Fibroblast of pulmonary artery (primary cell): ENCODE measurements at places on chromosomes 4 and X.

DNA sequence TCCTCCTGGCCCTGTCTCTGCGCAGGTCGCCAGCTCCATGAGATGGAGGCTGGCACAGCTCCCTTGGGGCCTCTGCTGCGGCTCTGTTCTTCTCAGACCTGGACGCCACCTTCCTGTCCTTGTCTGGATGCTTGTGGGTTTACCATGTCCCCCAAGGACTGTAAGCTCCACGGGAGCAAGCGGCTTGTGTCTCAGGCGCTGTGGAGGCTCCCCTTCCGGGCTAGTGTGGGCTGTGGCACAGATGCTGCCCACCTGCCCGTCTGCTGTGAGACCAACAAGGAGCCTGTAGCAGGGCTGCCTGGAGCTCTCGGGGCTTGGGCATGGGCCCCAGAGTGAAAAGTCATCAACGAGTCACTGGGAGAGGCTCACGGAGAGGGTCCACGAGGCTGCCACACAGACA lies 25.2 kb downstream of the NAT8L start:
- DNase-seq, result no peak

- DNase-seq, result peak; percentile 43
Measured at GRCh38 chr4:113293674-113294073, 244.2 kb downstream of the ANK2 start.

GRCh38 chr4:108168671-108169523 lies at the start of gene LEF1:
TSS of gene LEF1 (minus strand) at chr4:108168932. CDS start at chr4:108167767, 1,165 bp downstream.
- peak; percentile 27 for DNase-seq

DNA sequence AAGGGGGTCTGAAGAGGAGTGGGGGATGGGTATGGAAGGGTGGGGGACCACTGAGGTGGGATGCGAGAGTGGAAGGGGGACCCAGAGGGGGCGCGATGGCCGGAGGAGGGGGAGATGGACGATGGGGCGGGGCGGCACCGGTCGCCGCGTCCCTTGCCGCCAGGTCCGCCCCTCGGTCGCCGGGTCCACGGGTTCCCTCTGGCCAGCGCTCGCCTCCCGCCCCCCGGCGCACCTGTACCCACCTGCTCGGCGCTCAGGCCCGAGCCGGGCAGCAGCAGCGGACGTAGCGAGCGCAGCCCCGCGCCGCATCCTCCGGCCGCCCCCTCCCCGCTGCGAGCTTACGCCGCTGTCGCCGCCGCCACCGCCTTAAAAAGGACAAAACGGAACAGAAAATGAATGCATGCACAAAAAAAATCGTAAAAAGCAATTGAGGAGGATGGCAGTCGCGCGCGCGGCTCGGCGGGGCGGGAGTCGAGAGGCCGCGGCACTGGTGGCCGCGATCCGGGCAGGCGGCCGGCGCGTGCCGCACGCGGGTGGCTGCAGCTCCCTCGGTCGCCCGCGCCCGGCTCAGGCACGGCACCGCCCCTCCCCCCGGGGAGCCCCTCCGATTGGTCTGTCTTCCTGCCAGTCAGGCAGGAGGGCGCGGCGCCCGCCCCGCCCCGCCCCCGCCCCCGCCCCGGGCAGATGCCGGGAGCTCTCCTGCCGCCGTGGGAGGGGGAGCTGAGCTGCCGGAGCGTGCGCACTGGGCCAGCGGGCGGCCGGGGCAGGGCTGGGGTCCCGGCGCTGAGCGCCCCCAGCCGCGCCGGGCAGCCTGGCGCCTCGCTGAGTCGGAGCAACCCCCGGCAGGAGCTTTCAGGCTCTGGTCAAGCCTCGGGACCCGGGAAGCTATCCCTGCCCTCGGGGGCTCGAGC lies at the start of gene JAKMIP1:
JAKMIP1 (minus strand) TSS at position 539 of the 911 bp plus-strand sequence. CDS start 87,699 bp downstream, outside the sequence.
- DNase-seq, result peak; percentile 47

- DNase-seq, result peak; percentile 21
Measured at GRCh38 chr4:70714079-70714887, 7.5 kb upstream of the RUFY3 start.

GRCh38 chr4:25915353-25915705 lies 1.3 kb downstream of the SMIM20 start:
- peak; percentile 77 for DNase-seq

- no peak for DNase-seq
Measured at GRCh38 chr4:120812216-120812615, 110.3 kb downstream of the PRDM5 start.

DNA sequence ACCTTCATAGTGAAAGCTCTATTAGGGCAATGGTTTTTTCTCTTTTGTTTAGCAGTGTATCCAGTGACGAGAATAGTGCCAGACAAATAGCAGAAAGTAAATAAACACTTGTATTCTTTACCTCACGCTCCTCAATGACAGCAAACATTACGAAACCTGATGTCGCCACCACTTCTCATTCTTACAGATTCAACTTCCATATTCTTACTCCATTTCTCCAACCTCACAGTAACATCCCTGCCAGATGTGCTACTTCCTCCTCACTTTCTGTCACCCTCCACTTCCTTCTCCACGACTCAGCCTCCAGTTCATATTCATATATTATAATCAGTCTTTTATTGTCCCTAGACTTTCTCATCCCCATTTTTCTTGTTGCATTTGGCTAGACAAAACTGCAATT lies 1956.2 kb upstream of the AGA start:
- no peak for DNase-seq

- no peak for DNase-seq
Measured at GRCh38 chr4:86683167-86683566, 89.1 kb downstream of the PTPN13 start.

GRCh38 chrX:151973851-151974335 lies 583 bp downstream of the GABRE start:
- no peak for DNase-seq

GRCh38 chr4:174387143-174387542 lies 103.4 kb downstream of the CEP44 start:
- no peak for DNase-seq

- peak; percentile 67 for DNase-seq
Measured at GRCh38 chrX:101206471-101206870, 13.1 kb upstream of the DRP2 start.

- DNase-seq, result no peak
Measured at GRCh38 chr4:87410679-87411078, 11.7 kb upstream of the NUDT9 start.

GRCh38 chr4:185013417-185014125 lies 4.7 kb upstream of the HELT start:
- no peak for DNase-seq

- DNase-seq, result peak; percentile 68
Measured at GRCh38 chr4:94523617-94524016, 71.9 kb downstream of the PDLIM5 start.

DNA sequence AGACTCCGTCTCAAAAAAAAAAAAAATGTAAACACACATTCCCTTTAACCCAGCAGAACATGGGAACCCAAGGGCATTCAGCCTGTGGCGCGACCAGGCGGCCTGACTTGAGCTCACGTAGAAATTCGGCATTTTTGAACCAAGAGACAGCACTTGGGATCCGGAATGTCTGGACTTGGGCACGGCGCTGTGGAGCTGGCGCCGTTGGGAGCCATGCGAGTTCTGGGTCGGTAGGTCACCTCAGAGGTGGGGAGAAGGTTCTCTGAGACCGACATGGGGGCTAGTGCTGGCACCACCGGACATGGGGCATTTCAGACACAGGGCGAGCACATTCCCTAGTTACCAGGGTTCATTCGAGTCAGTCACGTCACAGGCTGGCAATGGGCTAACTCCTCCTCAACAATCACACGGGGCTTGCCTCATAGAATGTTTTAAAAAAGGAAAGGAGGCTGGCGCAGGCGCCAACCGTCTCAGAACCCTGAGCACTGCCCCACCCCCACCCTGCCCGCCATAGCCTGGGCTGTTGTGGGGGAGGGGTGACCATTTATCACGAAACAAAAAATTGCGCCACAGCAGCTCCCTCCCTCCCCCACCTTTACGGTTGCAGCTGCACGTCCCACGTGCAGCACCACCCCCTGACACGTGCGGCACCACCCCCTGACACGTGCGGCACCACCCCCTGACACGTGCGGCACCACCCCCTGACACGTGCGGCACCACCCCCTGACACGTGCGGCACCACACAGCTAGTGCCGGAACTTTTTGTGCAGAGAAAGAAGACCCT lies at the start of gene TEX28:
TEX28 (minus strand) TSS at position 334 of the 784 bp plus-strand sequence. CDS start 3,007 bp downstream, outside the sequence.
- no peak for DNase-seq

GRCh38 chrX:9767375-9767774 lies 1.7 kb upstream of the GPR143 start:
- peak; percentile 26 for DNase-seq

GRCh38 chr4:59223292-59223941 lies 1976.7 kb upstream of the ADGRL3 start:
- DNase-seq, result no peak

GRCh38 chr4:108492816-108493595 lies 127.4 kb upstream of the RPL34 start:
- DNase-seq, result no peak

GRCh38 chr4:11038926-11039325 lies 354.4 kb upstream of the CLNK start:
- DNase-seq, result no peak

DNA sequence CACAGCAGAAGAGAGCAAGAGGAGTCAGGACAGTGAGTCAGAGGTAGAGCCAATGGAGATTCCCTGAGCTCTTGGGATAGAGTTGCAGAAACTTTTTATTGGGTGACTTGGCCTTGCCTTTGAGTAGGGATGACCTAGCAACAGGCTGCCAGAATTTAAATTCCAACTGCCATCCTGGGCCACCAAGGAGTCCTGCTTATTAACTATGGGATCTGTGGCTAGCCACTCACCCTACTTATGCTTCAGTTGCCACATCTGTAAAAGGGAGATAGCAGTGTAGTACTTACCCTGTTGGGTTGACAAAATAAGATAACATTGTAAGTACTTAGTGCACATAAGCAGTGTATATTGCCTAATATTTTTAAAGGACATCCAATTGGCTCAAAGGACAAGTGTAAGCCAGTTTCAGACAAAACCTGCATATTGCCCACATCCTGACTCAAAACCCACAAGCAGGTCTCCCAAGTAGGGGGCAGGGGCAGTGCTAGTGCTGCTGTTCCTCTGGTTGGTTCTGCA lies 43.5 kb upstream of the TMEM164 start:
- DNase-seq, result no peak

- peak; percentile 3 for DNase-seq
Measured at GRCh38 chr4:177632481-177632880, 190.2 kb upstream of the AGA start.

DNA sequence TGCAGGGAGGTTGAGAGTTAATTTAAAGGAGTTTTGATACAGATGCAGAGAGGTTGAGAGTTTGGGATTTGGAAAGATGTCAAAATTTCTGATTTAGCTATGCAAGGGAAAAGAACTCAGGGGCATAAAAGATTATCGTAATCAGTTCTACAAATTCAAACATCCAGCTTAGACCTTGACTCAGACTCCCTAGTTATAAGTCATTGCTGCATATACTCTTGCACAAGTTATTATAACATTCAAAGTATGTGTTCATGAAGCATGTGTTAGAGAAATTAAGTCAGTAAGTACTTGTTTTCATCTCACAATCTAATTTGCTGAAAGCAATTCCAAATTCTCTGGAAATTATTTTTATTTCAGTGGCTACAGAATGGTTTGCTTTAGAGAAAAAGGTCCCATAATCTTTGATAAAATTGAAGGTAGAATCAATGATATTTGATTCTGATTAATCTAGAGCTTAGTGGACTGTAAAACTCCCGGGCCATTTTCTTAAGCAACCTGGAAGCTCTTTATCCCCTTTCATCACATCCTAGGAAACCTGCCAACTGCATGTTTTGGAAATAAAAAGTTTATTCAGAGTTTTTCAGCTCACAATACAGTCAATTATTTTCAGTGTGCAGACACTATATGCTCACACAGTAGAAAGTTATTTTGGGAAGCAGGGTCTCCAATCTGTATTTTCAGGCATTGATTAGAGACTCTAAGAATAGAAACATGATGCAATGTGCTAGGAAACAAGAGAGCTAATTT lies 132.9 kb upstream of the SPANXC start:
- peak; percentile 47 for DNase-seq

DNA sequence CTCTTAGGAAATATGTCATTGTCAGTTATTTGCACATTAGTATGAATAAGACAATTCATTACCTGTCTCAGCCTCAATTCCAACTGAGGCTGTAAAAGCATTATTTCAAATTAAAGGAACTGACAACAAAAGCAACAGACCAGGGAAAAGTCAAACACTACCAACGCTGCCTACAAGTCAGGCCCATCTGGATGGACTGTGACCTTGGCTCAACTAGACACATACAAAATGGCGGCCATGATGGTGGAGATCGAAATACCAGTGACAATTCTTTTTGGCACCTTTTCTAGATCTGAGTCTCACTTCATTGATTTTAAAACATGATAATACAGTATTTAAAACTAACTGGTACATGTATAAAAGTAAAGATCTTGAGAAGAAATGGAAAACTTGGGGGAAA lies 160.7 kb downstream of the DHX15 start:
- no peak for DNase-seq

DNA sequence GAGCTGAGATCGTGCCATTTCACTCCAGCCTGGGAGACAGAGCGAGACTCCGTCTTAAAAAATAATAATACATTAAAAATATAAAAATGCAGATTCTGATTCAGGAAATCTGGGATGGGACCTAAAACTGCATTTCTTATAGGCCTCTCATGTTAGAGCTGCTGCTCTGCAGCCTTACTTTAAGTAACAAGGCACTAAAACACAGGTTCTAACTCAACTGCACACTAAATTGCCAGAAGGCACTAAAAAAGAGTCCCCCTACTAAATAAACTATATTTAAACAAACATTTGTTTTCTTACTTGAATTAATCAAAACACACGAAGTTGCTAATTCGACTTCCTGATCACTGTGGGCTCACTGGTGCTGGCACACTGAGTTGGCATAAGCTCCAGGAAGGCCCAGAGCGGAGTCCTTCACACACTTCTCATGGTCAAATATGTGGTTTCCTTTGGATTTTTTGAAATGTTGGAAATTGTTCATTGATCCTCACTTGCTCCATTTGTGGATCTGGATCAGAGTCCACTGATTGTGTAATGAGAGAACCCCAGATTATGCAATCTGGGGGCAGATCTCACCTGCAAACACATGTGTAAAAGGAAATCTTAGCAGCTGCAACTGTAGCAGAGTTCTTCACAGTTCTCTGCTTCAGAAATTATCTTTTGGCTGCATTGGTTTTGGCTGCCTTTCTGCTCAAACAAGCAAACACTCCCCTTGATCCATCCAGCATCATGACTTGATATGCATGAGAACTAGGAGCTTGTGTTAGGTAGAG lies 59.3 kb downstream of the AFF1 start:
- DNase-seq, result no peak

GRCh38 chr4:80486603-80487002 lies 151.1 kb downstream of the CFAP299 start:
- no peak for DNase-seq
